ENCODE measurements at places on chromosomes 5 and 9. TPM values are rescaled to one million over a fixed set of nuclear protein-coding genes. Genes with fewer than 3 reads are reported as not detected.

The SYK gene
- 42.9 TPM for total RNA-seq

DNA sequence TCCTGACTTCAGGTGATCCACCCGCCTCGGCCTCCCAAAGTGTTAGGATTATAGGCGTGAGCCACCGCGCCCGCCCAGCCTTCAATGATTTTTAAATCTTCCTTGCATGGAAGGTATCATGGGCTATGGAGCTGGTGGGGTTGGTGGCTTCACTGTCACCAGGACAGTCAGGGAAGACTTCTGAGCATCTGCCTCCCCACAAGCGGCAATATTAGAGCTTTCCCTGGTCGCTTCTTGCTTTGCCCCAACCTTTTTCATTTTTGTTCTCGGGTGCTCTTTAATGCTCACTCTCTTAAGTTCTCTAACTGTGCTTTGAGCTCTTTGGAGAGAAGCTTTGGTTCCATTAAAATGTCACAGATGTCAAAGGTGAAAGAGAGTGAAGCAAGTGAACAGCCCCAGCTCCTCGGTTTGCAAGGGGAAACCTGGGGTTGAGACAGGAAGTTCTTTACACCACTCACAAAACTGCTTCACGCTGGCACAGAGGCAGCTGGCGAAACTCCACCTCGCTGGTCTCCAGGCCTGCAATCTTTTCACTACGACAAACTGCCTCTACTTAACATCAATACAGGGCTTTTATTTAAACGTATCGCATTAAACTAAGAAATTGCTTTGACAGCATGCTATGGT is 142.5 kb upstream of the RETREG1 start:
- DNase-seq, result no peak
- H3K27ac ChIP-seq, result no peak overlapping the region
- H3K36me3 ChIP-seq, result peaks cover 14% of the 10 kb centered on the region

The FOXD4L3 gene
- total RNA-seq, result 0.33 TPM

The MYMK gene
- total RNA-seq, result not detected

GRCh38 chr9:97848480-97849237 is 4.4 kb upstream of the FOXE1 start:
- H3K27me3 ChIP-seq, result peaks cover 70% of the 10 kb centered on the region
- peaks cover 28% of the 10 kb centered on the region for H3K4me1 ChIP-seq
- H3K27ac ChIP-seq, result no peak overlapping the region
- H3K4me3 ChIP-seq, result peak overlapping the region; percentile 43

DNA sequence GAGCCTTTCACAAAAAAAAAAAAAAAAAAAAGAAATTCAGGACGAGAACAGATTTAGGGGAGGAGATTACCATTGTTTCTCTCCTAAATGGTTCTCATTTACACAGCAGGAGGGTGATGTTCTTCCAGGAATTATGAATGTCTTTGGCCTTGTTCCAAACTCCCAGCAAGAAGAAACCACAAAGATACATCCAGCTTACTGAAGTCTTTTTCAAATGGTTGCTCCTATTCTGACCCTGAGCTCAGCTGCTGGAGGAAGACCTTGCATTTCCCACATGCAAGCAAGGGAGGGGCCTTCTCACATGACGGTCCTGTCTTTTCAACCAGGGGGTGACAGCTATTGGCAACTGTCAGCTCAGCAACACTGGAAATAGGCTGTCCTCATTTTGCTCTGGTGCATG is 203.0 kb upstream of the VLDLR start:
- DNase-seq, result no peak
- no peak overlapping the region for H3K4me3 ChIP-seq
- no peaks in the 10 kb centered on the region for H3K27me3 ChIP-seq
- H3K4me1 ChIP-seq, result no peaks in the 10 kb centered on the region

DNA sequence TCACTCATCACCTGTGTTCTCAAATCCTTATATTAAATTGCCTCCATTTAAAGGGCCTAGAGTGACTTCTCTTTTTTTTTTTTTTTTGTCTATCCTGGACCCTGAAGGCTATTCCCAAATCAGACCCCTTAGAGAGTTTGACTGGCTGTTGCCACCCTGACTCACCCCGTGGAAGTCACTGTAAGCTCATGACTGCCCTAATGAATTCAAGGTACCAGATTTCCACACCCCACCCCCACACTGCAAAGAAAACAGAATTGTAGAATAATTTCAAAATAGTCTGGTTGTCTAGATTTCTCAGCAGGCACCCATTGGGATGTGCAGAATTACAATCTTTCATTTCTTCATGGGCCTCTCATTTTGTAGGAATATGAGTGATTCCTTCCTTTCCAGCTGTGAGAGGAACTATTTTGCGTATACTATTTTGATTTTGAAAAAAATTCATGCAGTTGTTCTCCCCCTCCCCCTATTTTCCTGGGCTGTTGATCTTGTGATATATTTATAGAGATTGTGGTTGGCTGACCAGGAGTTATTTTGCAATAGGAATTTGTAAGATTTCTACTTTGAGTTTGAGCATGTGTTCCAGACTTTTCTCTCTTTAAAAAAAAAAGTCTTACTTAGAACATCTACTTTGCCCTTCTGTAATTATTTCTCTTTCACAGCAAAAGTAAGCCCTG is 79.1 kb downstream of the ZNF618 start:
- DNase-seq, result no peak
- no peaks in the 10 kb centered on the region for H3K27me3 ChIP-seq
- H3K4me1 ChIP-seq, result peaks cover 25% of the 10 kb centered on the region
- H3K4me3 ChIP-seq, result no peak overlapping the region

The FAM221B gene
- not detected for total RNA-seq

The TSSK1B gene
- not detected for total RNA-seq

DNA sequence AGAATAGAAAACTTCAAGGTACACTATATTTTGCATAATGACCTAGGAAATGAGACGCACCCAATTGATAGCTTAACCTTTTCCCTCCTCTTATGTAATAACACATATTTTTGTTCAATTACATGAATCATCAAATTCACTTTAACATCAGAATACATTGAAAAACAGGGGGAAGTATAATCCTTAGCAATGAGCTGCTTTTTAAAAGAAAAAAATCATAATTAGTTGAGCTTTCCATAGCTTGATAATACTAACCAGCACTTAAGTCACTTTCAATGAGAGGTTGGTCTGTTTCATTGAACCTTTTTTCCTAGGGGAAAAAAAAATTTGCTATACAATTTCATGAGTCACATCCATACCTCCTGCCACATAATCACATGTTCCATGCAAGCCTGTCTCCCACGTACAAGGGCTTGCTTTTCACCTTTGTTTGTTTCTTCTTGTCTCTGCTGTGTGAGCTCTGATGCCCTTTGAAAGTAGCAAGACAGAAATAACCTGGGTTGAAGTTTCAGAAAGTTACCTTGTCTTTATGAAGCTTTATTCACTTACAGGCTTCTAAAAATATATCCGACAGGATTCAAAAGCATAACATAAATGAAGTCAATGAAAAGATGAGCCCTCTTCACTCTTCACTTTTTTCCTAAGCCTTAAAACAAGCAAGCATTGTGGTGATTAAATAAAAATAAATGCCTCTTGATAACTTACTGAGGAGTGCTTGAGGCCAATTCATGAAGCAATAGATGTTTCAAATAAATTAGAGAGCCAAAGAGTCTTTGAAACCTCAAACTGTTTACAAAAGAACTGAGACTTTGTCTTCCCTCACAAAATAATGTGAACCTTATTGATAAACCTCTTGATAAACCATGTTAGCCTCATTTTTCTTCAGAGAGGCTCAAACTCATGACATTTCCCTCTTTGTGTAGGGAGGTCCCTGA is 108.5 kb downstream of the FEM1C start:
- no peaks in the 10 kb centered on the region for H3K27me3 ChIP-seq
- peaks cover 26% of the 10 kb centered on the region for H3K4me1 ChIP-seq
- no peak overlapping the region for H3K4me3 ChIP-seq

DNA sequence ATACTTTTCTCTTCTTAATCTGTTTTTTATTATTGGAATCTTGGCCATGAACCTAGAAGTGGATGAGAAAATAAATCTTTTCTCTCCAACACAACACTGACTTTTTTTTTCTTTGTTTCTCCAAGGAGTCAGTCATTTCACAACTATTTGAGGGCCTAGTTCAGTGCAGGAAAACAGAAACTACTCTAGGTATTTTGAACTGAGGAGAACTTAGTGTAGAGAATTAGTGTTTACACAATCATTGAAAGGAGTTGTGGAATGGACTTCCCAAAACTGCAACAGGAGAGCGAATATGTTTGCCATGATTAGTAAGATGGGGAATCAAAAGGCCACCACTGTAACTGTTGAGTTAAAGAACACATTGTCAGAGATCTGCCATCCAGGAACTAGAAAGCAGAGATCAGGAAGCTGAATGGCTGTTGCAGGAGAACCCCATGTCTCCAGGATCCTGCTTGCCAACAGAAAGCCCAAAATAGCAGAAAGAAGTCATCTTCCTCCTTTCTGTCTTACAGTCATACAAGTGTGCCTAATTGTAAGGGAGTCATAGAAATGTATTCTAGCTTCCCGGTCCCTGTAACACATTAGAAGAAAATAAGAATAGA is 20.3 kb upstream of the PCDH1 start:
- peak overlapping the region; percentile 37 for H3K27ac ChIP-seq
- no peak overlapping the region for H3K4me3 ChIP-seq
- no peaks in the 10 kb centered on the region for H3K4me1 ChIP-seq

DNA sequence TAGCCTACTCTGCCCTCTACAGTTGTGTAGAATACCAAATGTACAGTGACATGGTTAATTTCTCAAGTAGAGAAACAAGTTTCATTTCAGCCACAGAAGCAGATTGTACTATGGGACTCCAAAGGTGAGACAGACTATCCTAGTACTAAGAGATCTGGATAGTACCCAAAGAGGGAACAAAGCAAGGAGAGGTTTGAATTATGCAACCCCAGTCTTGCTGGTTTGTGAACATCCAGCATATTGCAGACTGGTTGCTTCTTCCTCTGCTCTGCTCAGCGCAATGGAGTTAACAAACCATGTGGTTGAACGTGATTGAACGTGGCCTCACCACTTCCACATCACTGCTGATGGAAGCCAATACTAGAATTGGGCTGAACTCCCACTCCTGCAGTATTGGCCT is 43.3 kb upstream of the ALDOB start:
- no peaks in the 10 kb centered on the region for H3K36me3 ChIP-seq
- H3K27ac ChIP-seq, result no peak overlapping the region
- H3K4me3 ChIP-seq, result no peak overlapping the region

GRCh38 chr9:92965759-92966517 is 18.6 kb downstream of the FGD3 start:
- no peak overlapping the region for H3K4me3 ChIP-seq
- DNase-seq, result no peak
- no peaks in the 10 kb centered on the region for H3K27me3 ChIP-seq
- H3K36me3 ChIP-seq, result no peaks in the 10 kb centered on the region
- peak overlapping the region; percentile 90 for H3K27ac ChIP-seq

DNA sequence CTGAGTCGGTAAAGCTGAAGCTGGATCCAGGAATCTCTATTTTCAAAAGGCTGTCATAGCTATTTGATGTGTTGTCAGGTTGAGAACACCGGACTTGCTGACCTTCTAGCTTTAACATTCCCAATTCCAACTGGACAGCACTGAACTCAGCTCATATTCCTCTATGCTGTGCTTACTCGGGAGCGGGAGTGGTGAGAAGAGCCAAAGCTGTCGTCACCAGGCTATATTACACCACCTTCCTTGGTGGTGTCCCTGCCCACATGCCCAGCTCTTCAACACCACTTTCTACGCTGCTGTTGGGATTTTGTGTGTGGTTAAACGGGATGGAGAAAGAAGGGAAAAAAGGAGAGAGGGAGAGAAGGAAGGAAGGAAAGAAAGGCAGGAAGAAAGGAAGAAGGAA is 653.6 kb downstream of the RAB3C start:
- no peaks in the 10 kb centered on the region for H3K27me3 ChIP-seq
- H3K36me3 ChIP-seq, result no peaks in the 10 kb centered on the region
- H3K4me1 ChIP-seq, result no peaks in the 10 kb centered on the region
- no peak overlapping the region for H3K4me3 ChIP-seq
- no peak overlapping the region for H3K27ac ChIP-seq

- H3K27me3 ChIP-seq, result no peaks in the 10 kb centered on the region
- peak overlapping the region; percentile 76 for H3K4me3 ChIP-seq
- H3K27ac ChIP-seq, result peak overlapping the region; percentile 95
- DNase-seq, result no peak
- H3K36me3 ChIP-seq, result no peaks in the 10 kb centered on the region
Measured at GRCh38 chr5:77086368-77086688, 757 bp downstream of the ZBED3 start.

Data from upper lobe of left lung (tissue), 6 donors.